Astrocyte of the hippocampus (primary cell): ENCODE measurements at places on chromosomes 3 and 15.

GRCh38 chr15:89002281-89002761 lies 85.9 kb upstream of the ABHD2 start:
- DNase-seq, result no peak

DNA sequence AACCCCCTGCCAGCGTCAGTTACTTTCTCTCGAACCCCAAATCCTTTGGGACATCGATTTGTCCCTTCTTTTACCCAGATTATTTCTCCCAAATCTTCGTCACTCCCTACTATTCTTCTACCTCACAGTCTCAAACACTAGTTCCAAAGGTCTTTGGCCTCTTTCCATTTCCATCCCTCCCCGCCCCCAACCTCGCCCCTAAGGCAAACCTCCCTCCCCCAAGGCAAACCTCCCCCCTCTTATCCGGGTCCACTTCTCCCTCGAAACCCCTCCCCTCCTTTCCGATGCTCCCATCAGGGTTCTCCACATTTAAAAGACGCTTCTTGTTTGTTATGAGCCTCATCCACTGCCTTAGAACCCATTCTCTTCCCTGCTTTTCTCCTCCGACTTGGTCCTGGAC lies 583 bp downstream of the EAF1 start:
- no peak for DNase-seq

GRCh38 chr3:176794406-176794805 lies 402.9 kb downstream of the TBL1XR1 start:
- DNase-seq, result no peak

DNA sequence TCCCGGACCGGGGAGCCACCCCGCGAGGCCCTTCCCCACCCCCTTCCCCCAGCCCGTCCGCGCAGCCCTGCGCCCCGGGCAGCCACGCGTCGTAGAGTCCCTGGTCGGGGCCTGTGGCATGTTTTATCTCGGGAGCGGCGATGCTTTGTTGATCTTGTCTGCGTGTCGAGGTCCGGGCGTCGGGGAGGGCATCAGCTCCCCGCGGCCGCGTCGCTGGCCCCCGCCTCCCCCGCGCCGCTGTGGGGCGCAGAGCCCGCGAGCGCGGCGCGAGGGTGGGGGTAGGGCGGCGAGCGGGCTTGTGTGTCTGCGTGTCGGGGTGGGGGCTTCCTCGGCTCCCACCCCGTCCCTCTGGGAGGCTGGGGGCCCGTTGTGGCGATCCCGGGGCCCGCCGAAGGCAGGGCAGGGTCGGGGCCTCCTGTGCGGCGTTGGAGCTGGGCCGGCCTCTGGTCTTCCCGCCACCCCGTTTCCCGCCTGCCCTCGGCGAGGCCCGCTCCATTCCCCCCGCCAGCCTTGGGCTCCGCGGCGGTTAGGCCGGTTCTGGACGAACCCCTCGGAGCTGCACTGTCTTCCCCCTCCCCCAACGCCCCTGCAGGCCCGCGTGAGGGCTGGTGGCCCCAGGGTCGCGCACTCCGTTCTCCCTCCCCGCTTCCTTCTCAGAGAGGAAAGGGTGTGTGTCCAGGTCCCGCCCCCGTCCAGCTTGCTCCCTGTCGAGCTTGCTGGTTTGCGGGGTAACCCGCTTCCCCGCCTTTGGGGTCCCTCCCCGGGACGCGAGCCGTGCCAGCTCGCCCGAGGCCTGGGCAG lies 695 bp downstream of the GMPS start:
- peak; percentile 60 for DNase-seq

DNA sequence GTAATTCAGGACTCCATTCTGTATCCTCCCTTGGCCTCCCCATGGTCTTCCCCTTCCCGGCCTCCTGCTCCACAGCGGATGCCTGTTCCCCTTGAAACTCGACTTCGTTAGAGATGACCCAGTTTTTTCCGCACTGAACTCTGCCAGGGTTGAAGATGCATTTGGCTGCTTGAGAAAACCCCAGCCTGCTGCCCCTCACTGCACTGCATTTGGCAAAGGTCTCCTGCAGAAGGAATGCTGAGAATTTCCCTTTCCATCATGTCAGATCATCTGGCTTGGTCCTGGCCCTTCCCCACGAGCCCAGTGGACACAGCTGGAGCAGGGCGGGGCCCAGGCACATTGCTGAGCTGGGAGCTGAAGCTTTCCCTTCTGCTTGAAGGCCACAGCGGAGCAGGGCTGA lies 37.6 kb upstream of the RGMA start:
- DNase-seq, result no peak

DNA sequence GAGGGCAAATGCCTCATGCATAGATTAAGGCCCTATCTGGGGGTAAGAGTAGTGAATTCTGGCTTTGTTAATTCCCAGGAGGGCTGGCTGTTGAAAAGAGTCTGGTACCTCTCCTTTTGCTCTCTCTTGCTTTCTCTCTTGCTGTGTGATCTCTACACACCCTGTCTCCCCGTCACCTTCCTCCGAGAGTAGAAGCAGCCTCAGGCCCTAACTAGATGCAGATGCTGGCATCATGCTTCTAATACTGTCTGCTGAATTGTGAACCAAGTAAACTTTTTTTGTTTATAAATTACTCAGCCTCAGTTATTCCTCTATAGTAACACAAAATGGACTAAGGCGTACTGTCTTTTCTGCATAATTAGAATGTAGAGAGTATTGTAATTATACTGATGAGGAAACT lies 908.1 kb downstream of the DIPK2A start:
- no peak for DNase-seq

DNA sequence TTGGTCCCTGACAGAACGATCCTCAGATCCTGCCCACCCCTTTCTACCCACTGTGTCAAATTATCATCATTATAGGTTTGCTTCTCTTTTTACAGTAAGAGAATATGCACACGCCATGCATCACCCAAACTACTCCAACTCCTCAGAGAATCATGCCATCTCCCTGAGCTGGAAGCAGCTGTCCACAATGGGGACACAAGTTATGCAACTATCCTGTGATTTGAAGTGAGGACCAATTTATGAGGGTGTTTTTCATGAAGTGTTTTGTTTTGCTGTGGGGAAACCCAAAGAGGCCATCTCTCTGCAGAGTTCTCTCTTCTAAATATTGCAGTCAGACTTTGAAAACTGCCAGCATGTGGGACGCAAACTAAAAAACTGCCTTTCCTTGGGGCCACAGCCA lies 35.8 kb upstream of the TNFSF10 start:
- DNase-seq, result no peak

GRCh38 chr3:116743062-116743461 lies 33.5 kb downstream of the TUSC7 start:
- DNase-seq, result no peak

GRCh38 chr3:122942937-122943827 lies 84.4 kb downstream of the SEMA5B start:
- peak; percentile 89 for DNase-seq
